ENCODE measurements at places on chromosomes 2 and 18. TPM values are rescaled to one million over a fixed set of nuclear protein-coding genes. Genes with fewer than 3 reads are reported as not detected.

DNA sequence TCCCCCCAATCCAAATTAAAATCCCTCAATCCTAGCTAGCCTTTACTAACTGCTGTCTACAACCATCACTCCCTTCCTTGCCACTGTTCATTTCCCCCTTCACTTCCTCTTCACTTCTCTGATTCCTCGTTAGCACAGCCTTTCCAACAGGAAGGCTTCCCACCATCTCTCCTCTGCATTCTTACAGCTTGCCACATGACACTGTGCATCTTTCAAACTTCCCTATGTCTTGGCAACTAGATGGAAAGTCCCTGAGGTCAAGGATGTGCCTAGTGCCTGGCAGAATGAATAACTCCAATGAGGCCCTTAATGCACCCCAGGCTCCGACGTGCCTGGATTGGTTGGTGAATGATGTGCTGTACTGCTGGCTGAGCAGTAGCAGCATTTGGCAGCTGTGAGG is 15.2 kb downstream of the SAP130 start:
- no peak overlapping the region for H3K4me3 ChIP-seq
- H3K4me1 ChIP-seq: no peaks in the 10 kb centered on the region
- peaks cover 36% of the 10 kb centered on the region for H3K36me3 ChIP-seq
- no peak overlapping the region for H3K27ac ChIP-seq
- no peaks in the 10 kb centered on the region for H3K27me3 ChIP-seq

DNA sequence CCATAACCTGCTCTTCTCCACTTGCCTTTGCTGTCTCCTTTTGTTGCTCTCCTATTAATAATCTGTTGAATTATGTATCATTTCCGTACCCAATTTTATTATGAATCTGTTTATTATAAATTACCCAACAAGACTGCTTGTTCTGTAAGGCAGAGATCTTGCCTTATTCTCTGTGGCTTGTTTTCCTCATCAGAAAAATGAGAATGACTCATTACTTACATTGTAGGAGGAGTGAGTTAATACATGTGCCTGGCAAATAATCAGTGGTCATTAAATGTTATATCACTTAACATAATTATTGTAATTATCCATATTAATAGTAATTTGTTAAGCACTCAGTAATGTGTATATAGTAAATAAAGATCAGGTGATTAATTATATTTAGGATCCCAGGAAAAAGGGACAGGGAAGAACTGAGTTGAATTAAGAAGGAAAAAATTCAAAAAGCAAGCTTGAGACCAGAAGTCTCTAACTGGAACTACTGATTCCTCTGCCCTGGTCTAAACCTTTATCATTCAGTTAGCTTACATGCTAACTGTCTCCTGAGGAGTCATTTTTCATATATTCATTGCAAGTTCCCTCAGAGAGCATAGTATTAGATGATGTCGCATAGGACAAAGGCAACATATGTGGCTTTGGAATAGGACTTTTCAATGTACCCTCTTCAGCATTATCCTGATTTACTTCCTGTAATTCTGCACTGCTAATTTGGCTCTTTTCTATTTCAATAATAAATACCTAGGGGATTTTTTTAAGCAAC is 335.7 kb downstream of the GALNT13 start:
- DNase-seq: no peak
- no peaks in the 10 kb centered on the region for H3K4me1 ChIP-seq
- no peaks in the 10 kb centered on the region for H3K36me3 ChIP-seq
- H3K4me3 ChIP-seq: no peak overlapping the region
- H3K27ac ChIP-seq: no peak overlapping the region

DNA sequence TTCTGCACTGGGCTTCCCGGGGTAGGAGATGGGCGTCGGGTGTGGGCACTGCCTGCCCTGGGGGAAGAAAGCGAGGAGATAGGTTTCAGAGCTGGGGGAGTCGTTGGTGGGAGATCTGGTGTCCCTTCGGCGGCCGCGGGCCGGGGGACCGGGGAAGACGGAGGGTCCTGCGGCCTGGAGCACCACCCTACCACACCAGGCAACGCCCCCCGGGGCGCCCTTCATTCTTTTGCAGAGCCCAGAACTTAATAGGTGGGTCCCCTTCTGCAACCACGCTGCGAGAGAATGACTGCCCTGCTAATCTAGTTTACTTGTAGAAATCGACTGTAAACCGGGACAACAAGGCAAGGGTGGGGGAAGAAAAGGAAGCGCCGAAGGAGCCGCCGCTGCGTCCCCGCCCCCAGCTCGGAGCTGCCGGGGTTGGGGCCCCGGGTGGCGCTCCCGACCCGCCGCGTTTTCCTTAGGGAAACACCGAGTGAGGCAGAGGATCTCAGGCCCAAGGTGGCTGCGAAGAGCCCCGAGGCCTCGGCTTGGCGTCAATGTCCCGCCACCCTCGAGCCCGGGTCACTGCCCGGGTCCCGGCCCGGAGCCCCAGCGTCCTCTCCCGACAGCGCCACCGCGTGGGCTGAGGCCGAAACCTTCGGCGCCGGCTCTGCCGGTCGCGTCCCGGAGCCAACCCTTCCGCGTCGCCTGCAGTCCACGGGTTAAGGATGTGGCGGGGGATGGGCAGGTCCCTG is 5.4 kb upstream of the SATB2 start:
- peak overlapping the region; percentile 79 for H3K4me3 ChIP-seq
- H3K27ac ChIP-seq: peak overlapping the region; percentile 86
- H3K36me3 ChIP-seq: no peaks in the 10 kb centered on the region

DNA sequence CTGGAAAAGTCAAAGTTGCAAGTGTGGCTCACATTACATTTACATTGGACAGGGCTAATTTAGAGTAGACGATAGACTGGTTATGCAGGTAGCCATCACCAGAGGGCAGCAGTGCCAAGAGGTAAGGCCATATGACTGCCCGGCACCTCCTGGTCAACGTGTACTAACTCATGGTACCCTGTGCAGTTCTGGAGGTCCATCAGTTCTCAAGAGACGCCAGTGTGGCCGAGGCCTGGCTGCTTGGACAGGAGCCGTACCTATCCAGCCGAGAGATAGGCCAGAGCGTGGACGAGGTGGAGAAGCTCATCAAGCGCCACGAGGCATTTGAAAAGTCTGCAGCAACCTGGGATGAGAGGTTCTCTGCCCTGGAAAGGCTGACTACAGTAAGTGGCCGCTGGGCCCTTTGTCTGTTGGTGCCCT is 65.8 kb upstream of the EML6 start:
- H3K27me3 ChIP-seq: no peaks in the 10 kb centered on the region
- peak; percentile 71 for DNase-seq
- H3K4me3 ChIP-seq: no peak overlapping the region
- peaks cover 47% of the 10 kb centered on the region for H3K36me3 ChIP-seq
- no peak overlapping the region for H3K27ac ChIP-seq
- H3K4me1 ChIP-seq: no peaks in the 10 kb centered on the region

TACR1 gene
- not detected for total RNA-seq

APOB gene
- total RNA-seq: 1.0 TPM

- H3K4me1 ChIP-seq: peaks cover 14% of the 10 kb centered on the region
- peak; percentile 60 for DNase-seq
- H3K27ac ChIP-seq: no peak overlapping the region
- no peaks in the 10 kb centered on the region for H3K36me3 ChIP-seq
- H3K4me3 ChIP-seq: no peak overlapping the region
Observed at GRCh38 chr2:25309402-25309801, 32.3 kb downstream of the DNMT3A start.

PIGN gene
- total RNA-seq: 37.9 TPM

DNA sequence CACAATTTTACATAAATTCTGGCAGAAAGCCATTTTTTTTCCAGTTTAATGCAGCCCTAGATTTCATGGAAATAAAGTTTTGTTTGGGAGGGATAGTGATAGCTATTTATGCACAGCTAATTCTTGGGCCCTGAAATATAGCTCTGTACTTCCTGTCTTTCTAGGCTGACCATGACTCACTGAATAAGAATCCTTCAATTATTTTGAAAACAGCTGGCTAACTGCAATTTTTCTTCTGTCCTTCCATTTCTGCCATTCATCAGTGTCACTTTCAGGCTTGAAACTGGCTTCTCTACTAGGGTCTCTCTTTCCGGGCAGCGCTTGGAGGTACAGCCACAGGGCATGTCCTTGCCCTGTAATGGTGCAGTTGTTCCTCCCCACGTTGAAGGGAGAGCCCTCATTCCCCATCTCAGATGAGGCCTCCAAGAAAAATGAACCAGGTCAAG is 97.1 kb upstream of the TMEM178A start:
- H3K4me3 ChIP-seq: no peak overlapping the region
- H3K27me3 ChIP-seq: no peaks in the 10 kb centered on the region
- no peaks in the 10 kb centered on the region for H3K4me1 ChIP-seq

ZNF892 gene
- 2.2 TPM for total RNA-seq

GRCh38 chr2:70895249-70895648 is 40.5 kb upstream of the ATP6V1B1 start:
- H3K27me3 ChIP-seq: peaks cover 52% of the 10 kb centered on the region
- no peak overlapping the region for H3K4me3 ChIP-seq
- no peak overlapping the region for H3K27ac ChIP-seq
- no peaks in the 10 kb centered on the region for H3K36me3 ChIP-seq

PROKR1 gene
- total RNA-seq: 0.08 TPM

- no peak overlapping the region for H3K27ac ChIP-seq
- H3K4me3 ChIP-seq: no peak overlapping the region
- H3K4me1 ChIP-seq: no peaks in the 10 kb centered on the region
- no peak for DNase-seq
Observed at GRCh38 chr2:163681745-163682144, 54.1 kb downstream of the FIGN start.

DNA sequence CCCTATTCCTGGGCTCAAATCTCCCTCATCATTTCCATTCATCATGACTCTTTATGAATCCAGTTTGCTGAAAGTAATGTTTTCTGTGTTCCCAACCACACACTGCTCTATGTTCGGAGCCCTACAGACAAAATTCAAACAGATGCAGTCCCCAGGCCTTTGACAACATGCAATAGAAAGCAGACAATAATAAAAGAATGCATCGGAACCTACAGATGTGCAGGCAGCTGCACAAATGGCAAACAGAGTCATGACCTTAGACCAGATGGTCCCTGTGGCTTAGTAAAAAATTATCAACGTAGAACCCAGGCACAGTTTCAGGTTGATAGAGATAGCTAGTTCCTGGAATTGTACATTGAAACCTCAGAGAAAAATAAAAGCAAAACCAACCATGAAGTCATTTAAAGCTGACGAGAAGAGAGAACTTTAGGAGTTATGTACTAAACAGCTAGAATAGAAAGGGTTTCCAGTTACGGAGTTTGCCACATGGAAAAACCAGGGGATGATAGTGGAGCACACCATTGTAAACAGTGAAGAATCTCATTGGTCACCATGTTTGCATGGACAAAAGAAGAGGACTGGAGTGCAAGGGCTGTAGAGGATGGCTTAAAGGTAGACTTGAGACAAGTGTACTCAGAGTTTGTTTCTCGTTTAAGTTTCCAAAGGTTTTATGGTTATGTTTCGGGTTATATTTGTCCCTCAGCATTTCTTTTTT is 23.2 kb upstream of the ACVR1 start:
- DNase-seq: no peak
- peak overlapping the region; percentile 12 for H3K27ac ChIP-seq
- no peaks in the 10 kb centered on the region for H3K27me3 ChIP-seq
- H3K4me3 ChIP-seq: no peak overlapping the region
- H3K4me1 ChIP-seq: no peaks in the 10 kb centered on the region

- H3K27ac ChIP-seq: no peak overlapping the region
- H3K4me3 ChIP-seq: no peak overlapping the region
Observed at GRCh38 chr2:164935118-164936101, 19.9 kb downstream of the SLC38A11 start.

- no peaks in the 10 kb centered on the region for H3K36me3 ChIP-seq
- DNase-seq: no peak
- no peak overlapping the region for H3K27ac ChIP-seq
- no peak overlapping the region for H3K4me3 ChIP-seq
Observed at GRCh38 chr2:203820969-203821368, 46.6 kb upstream of the CTLA4 start.
